ENCODE measurements at places on chromosomes 16 and 17.

DNA sequence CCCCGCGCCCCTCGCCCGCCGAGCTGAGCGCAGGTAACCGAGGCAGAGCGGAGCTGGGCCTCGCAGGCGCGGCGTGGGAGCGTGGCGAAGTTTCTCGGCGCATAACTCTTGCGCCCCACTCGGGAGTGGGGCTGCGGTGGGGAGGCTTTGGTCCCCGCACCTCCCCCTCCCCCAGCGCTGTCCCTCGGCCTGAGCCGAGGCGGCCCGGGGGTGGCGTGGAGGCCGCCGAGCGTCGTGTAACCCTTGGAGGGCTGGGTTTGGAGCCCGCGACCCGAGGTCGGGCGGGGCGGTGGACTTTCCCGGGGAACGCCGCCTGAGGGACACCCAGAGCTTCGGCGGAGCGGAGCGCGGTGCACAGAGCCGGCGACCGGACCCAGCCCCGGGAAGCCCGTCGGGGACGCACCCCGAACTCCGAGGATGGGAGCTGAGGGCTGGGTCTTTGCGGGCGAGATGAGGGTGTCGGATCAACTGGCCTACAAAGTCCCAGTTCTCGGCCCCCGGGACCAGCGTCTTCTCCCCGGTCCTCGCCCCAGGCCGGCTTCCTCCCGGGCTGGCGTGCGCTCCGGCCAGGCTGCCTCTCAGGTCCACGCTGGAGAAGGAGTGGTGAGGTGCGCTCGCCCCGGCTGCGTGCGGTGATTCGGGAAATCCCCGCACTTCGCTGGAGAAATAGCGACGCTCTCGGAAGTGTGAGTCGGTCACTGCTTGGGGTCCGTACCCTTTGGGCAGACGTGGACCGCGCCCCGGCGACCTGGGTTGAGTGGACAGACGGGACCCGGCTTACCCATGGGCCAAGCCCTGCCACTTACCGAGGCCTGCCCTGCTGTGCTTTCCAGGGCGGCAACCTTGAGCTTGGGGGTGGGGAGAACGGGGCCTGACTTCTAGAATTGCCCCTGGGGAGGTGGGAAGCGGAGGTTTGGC, 168.4 kb downstream of the RAB11FIP4 start:
- no peak for DNase-seq

GRCh38 chr17:10744501-10745000, 14.7 kb upstream of the TMEM220 start:
- DNase-seq: peak; percentile 31

DNA sequence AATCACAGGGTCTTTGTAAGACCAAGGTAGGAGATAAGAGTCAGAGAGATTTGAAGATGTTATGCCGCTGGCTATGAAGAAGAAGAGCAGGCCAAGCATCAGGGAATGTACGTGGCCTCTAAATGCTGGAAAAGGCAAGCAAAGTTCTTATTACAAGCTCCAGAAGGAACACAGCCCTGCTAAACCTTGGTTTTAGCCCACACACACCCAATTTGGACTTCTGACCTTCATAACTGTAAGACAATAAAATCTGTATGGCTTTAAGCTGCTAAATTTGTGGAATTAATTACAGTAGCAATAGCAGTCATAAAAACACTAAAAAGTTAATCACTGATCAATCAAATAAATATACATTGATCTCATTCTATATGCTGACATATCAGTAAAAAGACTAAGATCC, 6.0 kb downstream of the TMEM170A start:
- no peak for DNase-seq

DNA sequence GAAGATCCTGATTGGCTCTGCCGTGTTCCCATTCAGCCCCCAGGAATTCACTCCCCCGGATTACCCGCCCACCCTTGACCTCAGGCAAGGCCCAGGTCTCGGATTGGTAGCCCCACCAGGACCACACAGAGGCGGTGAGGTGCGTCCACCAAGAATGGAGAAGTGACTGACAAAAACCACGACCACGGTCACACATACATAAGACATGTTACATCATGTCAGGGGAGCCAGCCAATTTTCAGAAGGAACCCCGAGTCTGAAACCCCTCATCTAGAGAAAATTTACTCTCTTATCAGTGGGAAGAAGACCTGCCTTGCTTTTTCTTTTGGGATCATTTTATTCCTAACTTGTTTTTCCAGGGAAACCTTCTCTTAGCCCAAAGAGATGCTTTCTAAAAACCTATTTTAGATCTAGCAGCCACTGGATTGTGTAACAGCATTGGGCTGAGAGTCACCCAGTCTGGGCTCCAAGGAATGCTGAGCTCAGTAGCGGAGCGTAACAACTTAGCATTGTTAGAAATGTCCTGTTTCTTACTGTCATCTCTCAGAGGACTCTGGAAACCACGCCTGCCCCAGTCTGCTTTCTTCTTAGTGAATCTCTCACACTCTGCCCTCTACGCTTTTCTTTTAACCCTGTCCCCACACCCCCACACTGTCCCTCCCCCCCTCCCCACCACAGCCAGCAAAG, 164.1 kb downstream of the CMIP start:
- no peak for DNase-seq

DNA sequence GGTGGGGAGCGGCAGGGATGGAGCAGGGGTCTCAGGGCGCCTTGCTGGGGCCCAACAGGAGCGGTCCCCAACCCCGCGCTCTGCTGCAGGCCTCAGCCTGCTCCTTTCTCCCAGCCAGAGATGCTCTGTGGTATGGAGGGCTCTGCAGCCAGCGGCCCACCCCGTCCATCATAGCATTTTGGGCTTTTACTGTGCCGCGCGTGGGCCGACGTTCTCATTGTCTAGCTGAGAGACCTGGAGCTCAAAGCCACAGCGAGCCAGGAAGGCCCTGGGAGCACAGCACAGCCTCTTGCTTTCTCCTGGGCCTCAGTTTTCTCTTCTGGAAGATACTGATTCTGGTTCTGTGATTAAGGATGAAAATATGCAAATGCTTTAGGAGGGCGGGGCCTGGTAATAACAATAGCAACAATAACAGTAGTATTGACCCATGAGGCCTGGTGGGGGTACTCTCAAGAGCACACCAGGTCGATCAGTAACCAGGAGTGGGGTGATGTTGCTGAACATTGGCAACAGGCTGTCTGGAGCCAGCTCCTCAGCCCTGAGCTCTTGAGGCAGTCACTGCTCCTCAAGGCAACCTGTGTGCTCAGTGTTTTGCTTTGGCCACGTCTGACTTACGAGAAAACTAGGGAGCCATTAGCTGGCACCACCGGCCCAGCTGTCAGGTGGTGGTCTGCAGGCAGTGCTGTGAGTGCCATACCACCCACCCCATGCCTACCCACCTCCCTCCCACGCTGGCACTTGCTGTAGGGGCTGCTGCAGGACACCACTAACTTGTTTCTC, 1.1 kb upstream of the RASD1 start:
- DNase-seq: no peak

DNA sequence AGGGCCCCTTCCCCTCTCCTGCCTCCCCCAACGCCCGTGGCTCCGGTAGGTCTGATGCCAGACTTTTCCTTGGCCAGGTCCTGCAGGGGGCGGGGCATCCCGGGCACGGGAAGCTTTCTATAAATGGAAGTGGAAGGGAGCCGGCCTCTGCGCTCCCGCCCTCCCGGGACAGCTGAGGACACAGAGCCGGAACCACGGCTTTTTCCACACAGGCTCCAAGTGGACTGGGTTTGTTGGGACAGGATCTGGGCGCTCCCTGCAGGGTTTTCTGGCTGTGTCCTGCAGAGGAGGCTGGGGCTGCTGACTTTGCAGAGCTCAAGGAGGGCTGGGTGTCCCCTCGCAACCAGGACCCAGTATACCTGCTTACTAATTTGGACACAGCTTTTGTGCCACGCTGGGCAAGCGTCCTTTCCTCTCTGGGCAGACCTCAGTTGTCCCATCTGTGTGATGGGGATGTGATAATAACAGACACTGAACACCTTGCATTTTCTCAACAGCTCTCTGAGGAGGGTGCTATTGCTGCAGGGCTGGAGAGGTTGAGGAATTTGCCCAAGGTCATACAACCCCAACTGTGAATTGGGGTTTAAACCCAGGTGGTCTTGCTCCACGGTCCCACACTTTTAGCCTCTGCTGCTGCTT, 1.8 kb downstream of the TNS4 start:
- DNase-seq: peak; percentile 55

DNA sequence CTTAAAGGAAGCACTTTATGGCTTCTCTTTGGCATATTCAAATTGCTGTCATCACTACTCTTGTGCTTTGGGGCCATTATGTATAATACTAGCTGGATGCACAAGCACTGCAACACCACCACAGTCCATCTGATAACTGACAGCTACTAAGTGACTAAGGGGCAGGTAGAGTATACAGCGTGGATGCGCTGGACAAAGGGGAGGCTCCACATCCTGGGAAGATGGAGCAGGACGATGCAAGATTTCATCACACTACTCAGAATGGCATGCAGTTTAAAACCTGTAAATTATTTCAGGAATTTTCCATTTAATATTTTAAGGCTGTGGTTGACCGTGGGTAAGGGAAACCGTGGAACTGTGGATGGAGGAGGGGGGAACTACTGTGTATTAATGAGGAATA, 25.0 kb downstream of the MPRIP start:
- DNase-seq: peak; percentile 78

GRCh38 chr17:57154921-57155320, 69.9 kb downstream of the AKAP1 start:
- no peak for DNase-seq

GRCh38 chr16:88550246-88550661, 19.9 kb upstream of the ZC3H18 start:
- DNase-seq: no peak

- DNase-seq: no peak
Observed at GRCh38 chr17:72501404-72502370, 380.9 kb downstream of the SOX9 start.

DNA sequence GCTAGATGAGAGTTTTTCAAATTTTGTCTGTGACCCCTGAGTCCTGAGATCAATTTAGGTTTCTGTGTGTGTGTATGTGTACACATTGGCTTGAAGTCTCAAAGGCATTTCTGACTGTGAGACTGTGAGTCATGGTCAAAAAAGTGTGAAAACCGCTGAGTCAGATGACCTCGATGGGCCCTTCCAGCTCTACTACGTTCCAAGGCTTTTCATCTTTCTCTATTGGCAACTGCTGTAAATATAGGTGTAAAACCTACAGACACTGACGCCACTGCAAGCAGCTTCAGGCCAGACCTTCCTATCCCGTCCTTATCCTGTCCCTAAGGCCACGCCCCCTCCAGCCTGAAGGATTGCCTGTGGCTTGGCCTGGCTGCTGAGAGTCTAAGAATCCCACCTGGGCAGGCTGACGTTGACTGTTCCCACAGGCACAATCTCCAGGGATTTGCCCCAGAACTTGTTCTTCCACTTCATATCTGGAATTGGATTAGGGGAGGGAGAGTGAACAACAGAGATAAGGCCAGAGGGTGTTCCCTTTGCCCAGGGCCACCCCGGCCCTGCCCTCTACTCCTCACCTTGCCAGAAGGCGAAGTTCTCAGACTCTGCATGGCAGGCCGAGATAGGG, 11.3 kb downstream of the OSBPL7 start:
- peak; percentile 100 for DNase-seq

DNA sequence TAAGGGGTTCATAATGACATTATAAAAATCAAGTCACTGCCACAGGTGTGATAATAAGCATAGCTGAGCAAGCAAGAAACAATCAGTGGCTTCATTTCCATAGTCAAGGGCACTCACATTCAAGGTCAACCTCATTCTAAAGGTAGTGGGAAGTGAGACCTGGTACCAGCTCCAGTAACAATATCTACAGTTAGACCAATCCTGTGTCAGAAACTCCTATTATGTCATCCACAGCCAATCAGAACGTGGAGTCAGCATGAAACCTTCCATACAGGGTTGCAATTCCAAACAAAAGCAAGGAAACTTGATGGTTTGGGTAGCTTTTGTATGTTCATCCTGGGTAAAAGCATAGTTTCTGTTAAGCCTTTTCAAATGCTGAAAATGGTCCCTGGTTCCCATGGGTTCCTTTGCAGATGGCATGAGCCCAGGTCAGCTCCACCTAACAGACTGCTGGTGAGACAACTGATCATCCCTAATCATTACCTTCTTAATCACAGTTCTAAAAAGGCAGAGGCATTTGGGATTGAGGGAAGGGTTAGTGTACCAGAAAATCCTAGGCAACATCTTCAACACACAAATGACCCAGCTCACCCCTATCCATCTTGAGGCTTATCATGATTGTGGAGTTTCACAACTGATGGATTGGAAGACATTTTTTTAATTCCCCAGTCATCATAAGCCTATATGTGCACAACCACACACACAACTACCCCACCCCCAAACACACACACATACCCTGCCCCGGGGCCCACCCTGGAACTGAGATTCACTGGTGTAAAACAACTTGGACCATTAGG, 30.4 kb downstream of the TEX2 start:
- DNase-seq: no peak

- no peak for DNase-seq
Observed at GRCh38 chr17:8294361-8294760, 839 bp downstream of the SLC25A35 start.
